ENCODE measurements at places on chromosomes 4 and X. TPM values are rescaled to one million over a fixed set of nuclear protein-coding genes. Genes with fewer than 3 reads are reported as not detected.

- H3K4me1 ChIP-seq = no peaks in the 10 kb centered on the region
- no peak overlapping the region for H3K27ac ChIP-seq
- no peaks in the 10 kb centered on the region for H3K27me3 ChIP-seq
- no peaks in the 10 kb centered on the region for H3K36me3 ChIP-seq
These were observed 51.9 kb upstream of the XIAP start for GRCh38 chrX:123807835-123808416.

- no peak overlapping the region for H3K27ac ChIP-seq
- peak; percentile 82 for DNase-seq
- peaks cover 8% of the 10 kb centered on the region for H3K4me1 ChIP-seq
- H3K36me3 ChIP-seq = no peaks in the 10 kb centered on the region
- peak overlapping the region; percentile 81 for H3K4me3 ChIP-seq
These were observed 636 bp upstream of the EOLA1 start for GRCh38 chrX:149540131-149540620.

AFP gene
- 1.8 TPM for total RNA-seq

DNA sequence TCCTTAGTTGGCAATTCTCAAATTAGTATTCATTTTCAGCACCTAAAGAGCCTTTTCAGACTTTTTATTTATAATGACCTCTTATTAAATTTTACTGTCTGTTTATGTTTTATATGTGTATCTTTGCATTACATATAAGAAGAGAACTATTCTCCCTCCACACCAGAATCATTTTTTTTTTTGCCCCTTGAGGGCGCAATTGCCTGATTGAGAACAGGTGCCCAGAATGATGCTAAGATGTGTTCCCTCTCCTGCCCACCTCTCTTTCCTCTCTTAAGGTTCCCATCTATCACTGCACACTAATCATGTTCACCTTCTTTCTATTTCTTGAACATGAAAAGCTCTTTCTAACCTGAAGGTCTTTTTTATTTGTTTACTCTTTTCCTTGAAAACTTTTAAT is 44.2 kb upstream of the ADAM29 start:
- no peak for DNase-seq
- H3K36me3 ChIP-seq = no peaks in the 10 kb centered on the region
- peaks cover 15% of the 10 kb centered on the region for H3K4me1 ChIP-seq
- no peaks in the 10 kb centered on the region for H3K27me3 ChIP-seq
- no peak overlapping the region for H3K4me3 ChIP-seq
- no peak overlapping the region for H3K27ac ChIP-seq

- no peaks in the 10 kb centered on the region for H3K4me1 ChIP-seq
- no peaks in the 10 kb centered on the region for H3K27me3 ChIP-seq
- no peak overlapping the region for H3K27ac ChIP-seq
- DNase-seq = no peak
- peaks cover 15% of the 10 kb centered on the region for H3K36me3 ChIP-seq
These were observed 109.2 kb downstream of the FHDC1 start for GRCh38 chr4:153045111-153045982.

GRCh38 chr4:535181-535923 is 36.3 kb downstream of the PIGG start:
- no peak overlapping the region for H3K4me3 ChIP-seq
- no peak for DNase-seq
- H3K4me1 ChIP-seq = no peaks in the 10 kb centered on the region
- H3K36me3 ChIP-seq = peaks cover 27% of the 10 kb centered on the region

GRPEL1 gene
- total RNA-seq = 45.9 TPM

DNA sequence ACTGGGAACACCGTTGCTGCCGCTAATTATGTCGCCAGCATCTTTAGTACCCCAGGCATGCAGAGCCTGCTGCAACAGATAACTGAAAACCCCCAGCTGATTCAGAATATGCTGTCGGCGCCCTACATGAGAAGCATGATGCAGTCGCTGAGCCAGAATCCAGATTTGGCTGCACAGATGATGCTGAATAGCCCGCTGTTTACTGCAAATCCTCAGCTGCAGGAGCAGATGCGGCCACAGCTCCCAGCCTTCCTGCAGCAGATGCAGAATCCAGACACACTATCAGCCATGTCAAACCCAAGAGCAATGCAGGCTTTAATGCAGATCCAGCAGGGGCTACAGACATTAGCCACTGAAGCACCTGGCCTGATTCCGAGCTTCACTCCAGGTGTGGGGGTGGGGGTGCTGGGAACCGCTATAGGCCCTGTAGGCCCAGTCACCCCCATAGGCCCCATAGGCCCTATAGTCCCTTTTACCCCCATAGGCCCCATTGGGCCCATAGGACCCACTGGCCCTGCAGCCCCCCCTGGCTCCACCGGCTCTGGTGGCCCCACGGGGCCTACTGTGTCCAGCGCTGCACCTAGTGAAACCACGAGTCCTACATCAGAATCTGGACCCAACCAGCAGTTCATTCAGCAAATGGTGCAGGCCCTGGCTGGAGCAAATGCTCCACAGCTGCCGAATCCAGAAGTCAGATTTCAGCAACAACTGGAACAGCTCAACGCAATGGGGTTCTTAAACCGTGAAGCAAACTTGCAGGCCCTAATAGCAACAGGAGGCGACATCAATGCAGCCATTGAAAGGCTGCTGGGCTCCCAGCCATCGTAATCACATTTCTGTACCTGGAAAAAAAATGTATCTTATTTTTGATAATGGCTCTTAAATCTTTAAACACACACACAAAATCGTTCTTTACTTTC is 1.8 kb downstream of the UBQLN2 start:
- H3K4me1 ChIP-seq = peaks cover 19% of the 10 kb centered on the region
- DNase-seq = no peak
- peak overlapping the region; percentile 84 for H3K4me3 ChIP-seq
- H3K36me3 ChIP-seq = no peaks in the 10 kb centered on the region

GRCh38 chr4:6445403-6446129 is 26.8 kb downstream of the PPP2R2C start:
- peaks cover 14% of the 10 kb centered on the region for H3K4me1 ChIP-seq
- no peaks in the 10 kb centered on the region for H3K27me3 ChIP-seq
- DNase-seq = no peak
- H3K36me3 ChIP-seq = no peaks in the 10 kb centered on the region
- H3K27ac ChIP-seq = no peak overlapping the region
- no peak overlapping the region for H3K4me3 ChIP-seq

DNA sequence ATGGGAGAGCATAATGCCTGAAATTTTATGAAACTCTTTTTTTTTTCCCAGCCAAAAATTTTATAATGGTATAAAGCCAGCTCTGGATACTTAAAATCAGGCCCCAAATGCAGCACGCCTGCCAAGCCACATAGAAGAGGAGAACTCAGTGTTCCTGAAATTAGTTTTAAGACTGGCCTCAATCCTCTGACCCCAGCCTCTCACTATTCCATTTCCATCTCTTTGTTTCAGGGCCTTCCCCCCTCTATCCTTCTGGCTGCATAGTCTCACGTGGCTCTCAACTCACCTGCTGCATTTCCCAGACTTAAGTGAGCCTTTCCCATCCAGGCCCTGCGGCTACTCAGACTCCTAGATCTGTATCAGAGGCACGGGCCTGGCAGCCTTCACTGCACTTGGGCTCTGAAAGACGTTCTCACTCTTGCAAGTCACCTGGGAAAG is 5.2 kb upstream of the CBR4 start:
- no peaks in the 10 kb centered on the region for H3K36me3 ChIP-seq
- no peak overlapping the region for H3K4me3 ChIP-seq
- H3K27me3 ChIP-seq = no peaks in the 10 kb centered on the region
- DNase-seq = no peak
- H3K27ac ChIP-seq = no peak overlapping the region
- peaks cover 33% of the 10 kb centered on the region for H3K4me1 ChIP-seq

All from WTC11 (cell line).